ENCODE measurements at places on chromosomes 11 and 22.

DNA sequence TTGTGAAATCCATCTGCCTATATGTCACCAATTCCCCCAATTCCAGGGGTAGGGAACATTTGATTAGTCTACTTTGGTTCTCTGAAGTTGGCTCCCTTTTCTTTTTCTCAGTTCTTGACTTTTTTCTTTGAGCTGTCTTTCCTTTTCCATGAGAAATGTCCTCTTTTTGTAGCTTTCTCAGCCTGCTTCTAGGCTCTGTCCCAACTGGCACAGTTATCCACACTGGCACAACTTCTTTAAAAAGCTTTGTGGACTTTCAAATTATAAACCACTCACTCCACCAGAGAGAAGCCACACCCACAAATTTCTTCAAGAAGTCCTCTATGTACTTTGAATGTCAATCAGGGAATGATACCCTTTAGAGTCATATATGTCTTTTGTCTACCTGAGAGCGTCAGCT is 100.5 kb downstream of the TTC17 start:
- DNase-seq, result no peak

DNA sequence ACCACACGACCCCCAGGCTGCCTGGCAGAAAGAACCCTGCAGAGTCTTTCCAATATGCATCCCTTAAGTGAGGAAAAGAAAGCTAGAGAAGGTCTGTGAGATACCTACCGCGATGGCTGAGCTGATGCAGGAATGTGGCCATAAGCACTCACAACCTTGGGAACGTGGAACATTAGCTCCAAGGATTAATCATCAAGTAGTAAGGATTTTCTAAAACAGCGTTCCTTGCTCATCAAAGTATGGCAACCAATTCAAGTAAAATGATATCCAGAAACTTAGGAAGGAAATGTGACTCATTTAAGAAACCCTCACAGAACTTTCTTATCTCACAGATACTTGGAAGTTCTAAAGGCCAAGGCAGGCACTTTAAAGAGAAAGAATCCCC is 12.8 kb downstream of the PACSIN2 start:
- DNase-seq, result peak; percentile 66

DNA sequence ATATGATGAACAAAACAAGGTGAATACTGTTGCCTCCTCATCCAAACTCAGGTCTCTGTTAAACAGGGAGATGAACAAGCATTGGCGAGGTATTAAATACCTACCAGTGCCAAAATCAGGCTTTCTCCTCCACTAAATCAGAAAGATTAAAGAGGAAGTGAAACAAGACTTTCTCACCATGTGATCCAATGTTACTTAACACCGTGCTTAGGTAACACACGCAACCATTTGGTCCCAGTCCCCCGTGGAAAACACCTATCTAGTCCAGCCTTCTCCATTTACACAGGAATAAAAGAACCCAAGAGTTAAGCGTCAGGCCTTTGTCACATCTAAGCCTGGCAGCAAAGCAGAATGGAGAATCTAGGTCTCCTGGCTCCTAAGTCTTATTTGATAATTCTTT is 34.5 kb downstream of the TENM4 start:
- DNase-seq, result no peak

GRCh38 chr22:41833369-41834004 is 582 bp downstream of the SREBF2 start:
- DNase-seq, result peak; percentile 71

DNA sequence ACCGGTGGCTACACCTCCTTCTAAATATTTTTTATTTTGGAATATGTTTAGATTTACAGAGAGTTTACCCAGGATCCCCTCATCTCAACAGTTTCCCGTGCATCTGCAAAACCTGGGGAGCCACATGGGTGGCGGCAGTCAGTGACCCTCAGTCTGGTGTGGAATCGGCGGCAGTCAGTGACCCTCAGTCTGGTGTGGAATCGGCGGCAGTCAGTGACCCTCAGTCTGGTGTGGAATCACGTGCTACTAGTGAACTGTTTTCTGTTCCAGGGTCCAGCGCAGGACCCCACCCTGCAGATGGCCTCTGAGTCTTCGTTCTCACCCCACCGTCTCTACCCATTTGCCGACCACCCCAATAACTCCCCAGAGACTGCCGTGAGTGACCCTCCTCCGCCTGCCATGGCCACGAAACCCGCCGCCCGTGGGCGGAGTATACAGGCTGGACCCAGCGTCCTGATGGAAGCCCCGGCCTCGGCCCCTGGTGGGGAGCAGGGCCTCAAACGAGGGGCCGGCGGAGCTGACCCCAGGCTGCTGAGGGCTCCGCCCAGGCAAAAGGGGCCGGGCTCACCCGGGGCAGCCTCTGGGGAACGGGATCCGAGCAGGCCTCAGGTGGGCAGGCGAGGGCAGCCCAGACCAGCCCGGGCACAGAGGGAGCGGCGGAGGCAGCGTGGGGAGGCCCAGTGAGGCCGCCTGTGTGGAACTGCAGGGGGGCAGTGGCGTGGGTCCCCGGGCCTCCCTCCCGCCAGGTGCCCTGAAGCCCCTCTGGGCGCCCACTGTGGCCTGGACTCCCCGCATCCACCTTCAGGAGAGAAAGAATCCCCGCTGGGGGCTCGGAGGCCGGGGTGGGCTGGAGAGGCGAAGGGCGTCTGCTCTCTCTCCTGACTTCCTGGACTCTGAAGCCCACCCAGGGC is 2.5 kb downstream of the IL17REL start:
- no peak for DNase-seq

DNA sequence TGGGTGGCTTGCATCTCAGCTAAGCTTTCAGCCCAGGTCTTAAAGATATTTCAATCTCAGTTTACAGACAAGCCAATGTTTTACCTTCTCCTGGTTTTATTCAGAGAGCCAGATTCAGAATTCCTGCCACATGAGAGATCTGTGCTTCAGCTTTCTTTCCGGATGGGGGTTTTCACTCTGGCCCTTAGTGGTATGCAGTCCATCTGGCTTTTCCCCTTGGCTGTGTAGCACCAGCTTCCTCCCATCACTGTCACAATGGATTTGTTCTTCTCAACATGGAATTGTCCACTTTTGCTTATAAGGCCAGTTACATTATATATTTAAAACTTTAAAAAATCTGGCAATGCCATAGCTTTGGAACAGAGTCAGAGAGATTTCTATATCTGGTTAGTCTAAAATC is 303.9 kb downstream of the ETS1 start:
- peak; percentile 40 for DNase-seq

- peak; percentile 51 for DNase-seq
These were observed 845 bp downstream of the RBM7 start for GRCh38 chr11:114401311-114401710.

- peak; percentile 49 for DNase-seq
These were observed 195.9 kb downstream of the CSNK2A3 start for GRCh38 chr11:11157185-11157584.

DNA sequence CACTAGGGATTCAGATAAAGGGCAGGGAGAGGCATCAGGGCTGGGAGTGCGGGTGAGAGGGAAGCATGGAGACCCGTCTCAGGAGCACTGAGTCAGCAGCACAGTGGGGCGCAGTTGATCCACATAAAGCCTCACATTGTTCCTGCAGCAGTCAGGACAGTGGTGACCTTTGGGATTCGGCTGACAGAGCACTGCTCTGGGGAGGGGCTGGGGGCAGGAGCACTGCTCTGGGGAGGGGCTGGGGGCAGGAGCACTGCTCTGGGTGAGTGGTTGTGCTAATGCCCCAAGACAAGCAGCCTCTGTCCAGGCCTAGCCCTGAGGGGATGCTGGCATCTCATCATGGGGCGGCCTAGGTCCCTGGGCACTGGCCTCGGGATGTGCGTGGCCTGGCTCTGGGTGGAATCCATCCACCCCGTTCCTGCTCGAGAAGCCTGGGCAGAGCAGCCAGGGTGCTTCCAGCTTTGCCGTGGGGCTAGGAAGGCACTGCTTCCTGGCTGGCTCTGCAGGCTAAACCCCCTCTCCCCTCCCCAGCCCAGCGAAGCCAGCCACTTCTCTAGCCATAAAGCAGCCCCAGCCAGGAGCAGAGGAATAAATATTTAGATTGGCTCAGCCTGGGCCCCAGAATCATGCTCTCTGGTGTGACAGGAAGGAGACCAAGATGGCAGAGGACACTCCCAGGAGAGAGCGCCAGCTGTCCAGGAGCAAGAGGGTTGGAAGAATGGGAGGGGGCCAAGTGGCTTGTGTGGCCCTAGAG is 7.3 kb downstream of the OAF start:
- no peak for DNase-seq

- DNase-seq, result no peak
These were observed 39.9 kb upstream of the NAV2 start for GRCh38 chr11:19672586-19673206.

DNA sequence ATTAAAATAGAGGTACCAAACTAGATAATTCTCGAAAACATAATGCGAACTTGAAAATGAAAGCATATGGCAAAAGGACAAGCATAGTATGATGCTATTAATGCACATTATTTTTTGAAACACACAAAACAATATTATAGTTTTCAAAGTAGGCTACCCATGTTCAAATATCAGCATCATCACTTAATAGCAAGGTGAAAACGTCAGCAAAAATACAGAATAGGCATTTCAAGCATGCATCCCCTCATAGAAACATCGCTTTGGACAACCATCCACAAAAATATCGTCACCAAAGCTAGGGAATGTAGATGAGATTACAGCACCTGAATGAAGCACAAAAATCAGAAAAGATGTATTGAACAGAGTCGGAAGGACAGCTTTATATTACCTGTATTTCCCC is 814.5 kb upstream of the LRRC4C start:
- DNase-seq, result no peak

DNA sequence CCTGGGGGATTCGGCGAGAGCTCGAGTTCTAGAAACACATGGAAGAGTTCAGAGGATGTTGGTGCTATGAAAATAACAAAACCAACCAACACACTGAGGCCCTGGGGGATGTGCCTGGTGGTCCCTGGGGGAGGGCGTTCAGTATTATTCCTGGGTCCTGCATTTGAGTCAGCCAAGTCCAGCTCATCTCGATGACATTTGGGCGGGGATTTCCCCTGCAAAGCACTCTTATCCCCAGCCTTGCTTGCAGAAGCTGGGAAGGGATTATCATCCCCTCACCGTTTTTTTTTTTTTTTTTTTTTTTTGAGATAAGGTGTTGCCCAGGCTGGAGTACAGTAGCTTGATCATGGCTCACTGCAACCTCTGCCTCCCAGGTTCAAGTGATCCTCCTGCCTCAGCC is 2.1 kb upstream of the SMIM38 start:
- DNase-seq, result no peak

DNA sequence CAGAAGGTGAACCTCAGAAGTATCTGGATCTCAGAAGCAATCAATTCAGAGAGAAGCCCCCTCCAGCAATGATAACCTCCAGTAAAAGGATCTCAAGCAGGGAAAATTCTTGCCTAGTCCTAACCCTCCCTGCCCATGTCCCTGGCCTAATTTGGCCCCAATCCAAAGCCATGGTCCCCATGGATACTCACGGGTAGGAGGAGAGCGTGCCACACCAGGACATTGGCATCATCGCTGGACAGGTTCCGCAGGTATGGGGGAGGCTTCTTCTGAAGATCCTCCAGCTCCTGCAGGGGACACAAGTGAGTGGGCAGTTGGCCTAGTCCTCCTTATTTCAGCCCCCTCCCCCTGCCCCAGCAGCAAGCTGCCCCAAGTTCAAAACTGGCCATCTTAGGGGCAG is 7.3 kb downstream of the UBE2L6 start:
- no peak for DNase-seq

GRCh38 chr22:49291169-49291568 is 536.5 kb downstream of the BRD1 start:
- no peak for DNase-seq

DNA sequence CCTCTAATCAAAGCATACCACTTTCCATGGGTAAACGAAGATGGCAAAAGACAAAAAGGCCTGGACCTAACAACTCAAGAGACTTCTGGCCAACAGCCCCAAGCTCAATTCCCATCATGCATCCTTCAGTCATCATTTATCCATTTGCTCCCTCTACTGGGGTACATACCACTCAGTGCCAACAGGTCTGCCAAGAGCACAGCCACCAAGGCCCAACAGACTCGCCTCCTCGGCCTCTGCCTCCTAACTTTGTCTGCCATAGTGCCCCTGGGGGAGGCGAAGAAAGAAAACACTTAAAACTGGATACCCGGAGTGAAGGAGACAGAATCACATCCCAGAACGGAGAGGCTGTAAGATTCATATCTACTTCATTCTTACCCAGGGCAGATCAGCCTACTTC is 1.1 kb downstream of the HYOU1 start:
- peak; percentile 54 for DNase-seq

DNA sequence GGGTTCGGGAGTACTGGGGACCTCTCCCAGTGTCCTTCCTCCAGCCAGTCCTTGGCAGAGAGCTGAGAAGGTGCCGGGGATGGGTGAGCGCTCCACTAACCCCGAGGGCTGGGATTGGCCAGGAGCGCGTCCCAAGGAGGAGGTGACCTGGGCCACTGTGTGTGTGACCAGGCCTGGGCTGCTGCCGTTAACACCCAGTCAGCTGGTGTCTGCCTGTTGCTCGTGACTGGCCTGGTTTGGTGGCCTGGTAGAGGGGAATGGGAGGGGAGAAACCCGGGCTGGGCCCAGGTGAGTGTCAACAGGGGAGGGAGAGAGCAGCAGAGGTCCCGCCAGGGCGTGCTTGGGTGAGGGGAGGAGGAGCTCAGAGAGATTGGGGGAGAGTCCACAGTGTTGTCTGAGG is 29.9 kb upstream of the GRAMD4 start:
- DNase-seq, result no peak

DNA sequence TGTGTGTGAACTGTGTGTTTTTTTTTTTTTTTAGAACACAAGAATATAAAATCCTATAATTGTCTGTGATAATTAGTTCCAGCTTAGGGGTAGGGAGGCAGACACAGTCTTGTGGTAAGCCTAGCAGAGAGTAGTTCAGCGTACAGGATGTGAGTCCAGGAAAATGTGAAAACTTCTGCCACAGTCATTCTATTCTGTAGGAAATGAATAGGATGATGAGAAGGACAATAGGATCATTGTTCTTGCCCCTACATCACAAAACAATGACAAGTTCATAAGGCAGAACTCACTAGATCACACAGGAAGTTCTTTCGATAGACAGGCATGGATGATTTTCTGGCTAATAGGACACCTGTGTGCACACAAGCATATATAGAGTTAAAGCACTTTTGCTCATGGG is 132.2 kb downstream of the NAV2 start:
- DNase-seq, result no peak

DNA sequence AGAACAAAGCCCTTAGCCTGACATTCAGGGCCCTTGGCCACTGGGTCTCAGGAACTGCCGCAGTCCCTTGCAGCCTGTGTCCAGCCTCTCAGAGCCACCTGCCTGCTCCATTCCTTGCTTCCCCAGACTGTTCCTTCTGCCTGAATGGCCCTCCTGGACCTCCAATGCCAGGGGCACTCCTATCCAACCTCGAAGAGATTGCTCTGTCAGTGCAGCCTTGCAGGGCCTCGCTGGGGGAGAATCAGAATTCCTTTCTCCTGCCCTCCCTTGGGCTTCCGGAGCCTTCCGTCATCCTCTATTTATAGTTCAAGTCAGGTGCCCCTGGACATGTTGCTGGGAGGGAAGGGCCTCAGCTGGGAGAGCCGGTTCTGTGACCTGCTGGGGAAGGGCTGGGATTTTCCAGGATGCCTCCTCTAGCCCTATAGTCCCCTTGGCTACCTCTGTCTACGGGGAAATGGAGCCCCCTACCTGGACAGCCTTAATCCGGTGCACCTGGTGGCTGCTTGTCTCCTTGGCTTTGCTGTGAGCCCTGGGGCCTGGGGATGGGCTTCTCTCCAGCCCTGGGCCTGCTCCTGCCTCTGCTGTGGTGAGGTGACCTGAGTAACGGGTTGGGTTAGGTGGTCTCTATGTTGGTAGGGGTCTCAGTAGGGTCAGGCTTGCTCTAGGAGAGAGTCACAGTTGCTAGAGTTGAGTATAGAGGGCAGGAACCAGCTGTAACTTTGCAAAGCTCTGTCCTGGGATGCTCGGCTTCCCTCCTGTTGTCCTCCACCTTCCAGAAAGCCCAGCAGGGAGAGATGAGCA is 45.9 kb upstream of the SYT7 start:
- DNase-seq, result no peak

- DNase-seq, result peak; percentile 38
These were observed 80.5 kb downstream of the PGR start for GRCh38 chr11:101049123-101049522.
